T-helper 2 cell (primary cell): ENCODE measurements at places on chromosomes 4 and X.

DNA sequence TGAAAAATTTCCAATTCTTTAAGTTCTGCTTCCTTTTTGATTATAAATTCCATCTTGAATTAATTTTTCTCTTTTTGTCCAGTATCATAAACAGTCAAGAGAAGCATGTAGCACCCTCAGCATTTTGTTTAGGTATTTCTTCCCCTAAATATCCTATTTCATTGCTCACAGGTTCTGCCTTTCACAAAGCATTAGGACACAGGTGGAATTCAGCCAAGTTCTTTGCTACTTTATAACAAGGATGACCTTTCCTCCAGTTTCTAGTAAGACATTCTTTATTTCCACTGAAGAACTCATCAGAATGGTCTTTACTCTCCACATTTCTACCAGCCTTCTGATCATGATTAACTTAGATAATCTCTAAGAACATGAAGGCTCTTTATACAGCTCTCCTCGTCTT is 7.4 kb downstream of the SLC9B1 start:
- no peak for DNase-seq

DNA sequence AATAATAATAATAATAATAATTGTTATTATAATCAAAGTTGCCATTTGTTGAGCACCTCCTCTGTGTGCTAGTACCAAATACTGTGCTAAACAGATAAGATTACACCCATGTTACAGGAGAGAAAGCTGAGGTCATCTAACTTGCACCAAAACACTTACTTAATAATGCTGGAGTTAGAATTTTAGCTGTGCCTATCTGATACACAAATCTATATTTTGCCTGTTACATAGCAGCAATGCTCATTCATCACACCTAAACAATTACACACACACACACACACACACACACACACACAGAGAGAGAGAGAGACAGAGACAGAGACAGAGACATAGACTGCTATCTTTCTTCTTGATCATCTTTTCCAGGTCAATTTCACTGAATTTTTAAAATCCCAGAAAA is 170.9 kb upstream of the KLF3 start:
- DNase-seq, result no peak

- DNase-seq, result no peak
Measured at GRCh38 chr4:89708903-89709421, 128.0 kb downstream of the SNCA start.

DNA sequence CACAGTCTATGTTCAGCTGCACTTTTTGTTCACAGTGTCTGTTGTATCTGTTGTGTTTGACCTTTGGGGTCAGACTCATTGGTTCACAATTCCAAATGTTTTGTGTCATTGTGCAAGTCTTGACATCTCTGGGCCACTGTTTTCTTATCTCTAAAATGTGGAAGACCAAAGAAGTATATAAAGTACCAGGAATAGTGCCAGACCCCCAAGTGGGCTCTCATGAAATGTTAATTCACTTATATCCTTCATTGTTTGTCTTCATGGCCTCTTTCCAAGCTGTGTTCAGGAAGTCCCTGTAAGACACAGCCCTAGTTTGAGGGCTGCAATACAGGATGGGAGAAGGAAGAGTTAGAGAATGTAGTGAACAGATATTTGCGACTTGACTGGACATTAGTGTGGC is 468.3 kb upstream of the BOD1L1 start:
- DNase-seq, result no peak

DNA sequence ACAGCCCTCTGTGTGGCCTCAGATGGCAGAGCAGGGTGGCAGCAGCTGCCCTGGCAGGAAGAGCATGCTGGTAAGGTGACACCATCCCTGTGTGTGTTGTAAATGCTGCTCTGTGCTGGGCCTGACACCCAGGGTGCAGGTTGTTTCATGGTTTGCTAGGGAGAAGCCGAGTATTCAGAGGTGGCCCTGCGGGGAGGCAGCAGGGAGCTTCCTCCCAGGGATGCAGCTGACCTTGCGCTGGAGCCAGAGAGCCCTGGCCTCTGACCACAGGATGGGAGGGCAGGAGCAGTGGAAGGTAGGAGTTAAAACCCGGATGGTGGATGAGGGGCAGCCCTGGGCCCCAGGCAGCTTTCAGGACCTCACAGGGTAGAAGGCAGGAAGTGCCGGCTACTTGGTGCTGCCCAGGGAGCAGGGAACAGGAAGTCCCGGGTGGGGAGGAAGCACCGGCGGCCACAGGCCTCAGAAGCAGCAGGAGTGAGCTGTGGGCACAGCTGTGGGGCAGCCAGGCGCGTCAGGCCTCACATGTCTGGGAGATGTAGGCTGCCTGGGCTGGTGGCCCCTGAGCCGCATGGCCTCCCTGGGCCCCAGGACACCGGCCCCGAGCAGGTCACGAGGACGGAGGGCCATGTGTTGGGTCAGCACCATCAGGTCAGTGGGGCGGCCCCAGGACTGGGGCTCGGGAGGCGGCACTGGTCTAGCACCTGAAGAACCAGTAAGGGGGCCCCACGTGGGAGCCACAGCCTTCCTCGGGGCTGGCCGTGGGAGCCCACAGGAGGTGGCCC is 19.1 kb downstream of the SH3BP2 start:
- peak; percentile 30 for DNase-seq

GRCh38 chr4:14338585-14339265 is 663.6 kb upstream of the CPEB2 start:
- DNase-seq, result no peak

DNA sequence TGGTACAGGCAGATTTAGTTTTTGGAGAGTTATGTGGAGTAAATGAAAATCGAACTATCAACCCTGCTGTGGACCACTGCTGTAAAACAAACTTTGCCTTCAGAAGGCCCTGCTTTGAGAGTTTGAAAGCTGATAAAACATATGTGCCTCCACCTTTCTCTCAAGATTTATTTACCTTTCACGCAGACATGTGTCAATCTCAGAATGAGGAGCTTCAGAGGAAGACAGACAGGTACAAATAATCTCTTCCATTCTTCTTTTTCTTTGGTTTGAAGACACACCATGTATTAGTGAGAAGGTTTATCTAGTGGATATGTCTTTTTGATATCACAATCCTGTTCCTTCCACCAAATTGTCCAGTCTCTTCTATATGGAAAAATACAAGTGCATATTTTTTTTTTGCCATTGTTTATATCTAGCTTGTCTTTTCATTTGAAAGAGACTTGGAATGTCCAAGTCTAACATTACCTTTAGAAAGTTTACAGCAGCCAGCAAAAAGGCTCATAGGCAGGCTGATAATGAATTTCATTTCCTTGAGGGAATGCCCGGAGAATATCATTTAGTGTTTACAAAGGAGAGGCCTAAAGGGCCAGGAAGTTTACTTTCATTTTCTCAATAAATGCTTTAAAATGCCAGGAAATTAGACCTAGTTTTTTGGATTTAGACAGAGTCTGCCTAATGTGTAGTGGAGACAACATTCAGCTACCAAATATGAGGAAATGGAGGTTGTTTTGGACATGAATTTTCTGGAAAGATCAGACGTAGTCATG is 18.6 kb downstream of the AFM start:
- no peak for DNase-seq

DNA sequence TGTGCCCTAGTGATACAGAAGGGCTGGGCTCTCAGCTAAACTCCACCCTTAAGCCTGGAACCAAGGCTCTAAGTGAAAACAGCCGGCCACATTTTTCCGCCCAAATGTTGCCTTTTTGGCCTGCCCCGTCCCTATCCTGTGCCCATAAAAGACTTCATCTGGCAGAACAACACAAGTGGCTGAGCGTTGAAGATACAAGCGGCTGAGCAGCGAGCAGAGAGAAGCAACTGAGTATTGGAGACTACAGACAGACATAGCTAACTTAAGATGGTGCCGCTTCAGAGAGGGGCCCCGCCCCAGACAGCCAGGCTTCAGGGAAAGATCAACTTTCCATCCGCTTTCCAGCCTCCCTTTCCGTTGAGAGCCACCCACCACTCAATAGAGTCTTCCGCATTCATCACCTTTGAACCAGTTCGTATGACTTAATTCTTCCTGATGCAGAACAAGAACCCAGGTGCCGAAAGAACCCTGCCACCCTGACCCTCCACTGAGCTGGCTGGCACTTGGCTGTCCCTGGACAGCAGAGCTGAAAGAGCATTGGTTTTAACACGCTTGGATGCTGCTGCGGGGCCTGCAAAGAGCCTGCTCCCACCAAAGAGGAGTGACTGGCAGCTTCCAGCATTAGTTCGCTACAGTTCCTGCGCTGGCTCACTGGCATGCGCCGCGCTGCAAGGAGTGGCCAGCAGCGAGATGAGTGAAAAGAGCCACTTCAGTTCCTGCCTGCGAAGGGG is 853.2 kb upstream of the INTU start:
- no peak for DNase-seq

GRCh38 chr4:143251779-143252178 is 67.1 kb downstream of the USP38 start:
- DNase-seq, result no peak

GRCh38 chr4:31237233-31237632 is 517.1 kb downstream of the PCDH7 start:
- no peak for DNase-seq

DNA sequence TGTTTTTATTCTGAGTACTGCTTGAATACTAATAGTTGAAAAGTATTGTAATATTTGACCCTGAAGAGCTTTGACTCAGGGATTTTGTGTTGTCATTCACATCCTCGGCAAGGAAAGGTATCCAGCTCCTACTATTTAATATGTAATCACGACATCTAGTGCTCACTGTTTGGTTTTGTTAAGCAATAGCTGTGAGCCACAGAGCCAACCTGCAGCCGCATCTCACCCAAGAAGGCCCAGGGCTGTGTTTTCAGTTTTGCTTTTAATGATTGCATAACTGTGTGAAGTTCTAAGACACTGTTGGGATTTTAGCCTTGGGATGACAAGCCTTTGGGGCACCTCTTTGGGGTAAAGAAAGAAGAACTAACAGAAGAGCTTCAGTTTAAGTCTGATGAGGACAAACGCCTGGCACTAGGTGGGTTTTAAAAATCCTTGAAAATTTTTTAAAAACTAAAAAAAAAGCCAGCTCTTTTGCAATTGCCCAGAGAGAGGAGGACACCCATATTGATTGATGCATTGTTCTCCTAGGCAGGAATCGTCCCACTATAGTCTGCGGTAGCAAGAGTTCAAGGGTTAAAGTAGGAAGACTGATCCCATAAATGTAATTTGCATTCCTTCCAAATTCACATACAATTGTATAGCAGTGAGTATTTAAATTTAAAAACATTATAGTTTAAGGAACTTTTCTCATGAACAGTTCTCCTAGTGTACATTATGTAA is 157.8 kb downstream of the RELL1 start:
- no peak for DNase-seq

- DNase-seq, result no peak
Measured at GRCh38 chr4:140099983-140100382, 54.0 kb downstream of the MAML3 start.

GRCh38 chr4:137981277-137981676 is 260.9 kb downstream of the SLC7A11 start:
- no peak for DNase-seq
